SHP77 (cell line): ENCODE measurements at places on chromosomes 4 and X.

DNA sequence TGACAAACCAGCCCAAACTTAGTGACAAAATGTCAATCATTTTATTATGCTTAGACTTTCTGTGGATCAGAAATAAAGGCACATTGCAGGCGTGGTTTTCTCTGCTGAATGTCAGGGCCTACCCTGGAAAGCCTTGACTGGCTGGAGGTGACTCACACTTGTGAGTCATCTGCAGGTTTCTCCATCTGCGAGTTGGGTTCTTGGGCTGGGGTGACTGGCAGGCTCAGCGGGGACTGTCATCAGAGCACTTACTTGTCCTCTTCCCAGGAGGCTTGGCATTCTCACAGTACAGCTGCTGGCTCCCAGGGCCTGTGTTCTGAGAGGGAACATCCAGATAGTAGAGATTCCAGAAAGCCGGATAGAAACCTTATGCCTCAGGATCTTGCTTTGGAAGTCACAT, 153.8 kb upstream of the AGA start:
- no peak for DNase-seq

GRCh38 chr4:77398256-77398655, 207.4 kb upstream of the CXCL13 start:
- DNase-seq: no peak

GRCh38 chrX:37348231-37348970, 763 bp upstream of the PRRG1 start:
- no peak for DNase-seq

DNA sequence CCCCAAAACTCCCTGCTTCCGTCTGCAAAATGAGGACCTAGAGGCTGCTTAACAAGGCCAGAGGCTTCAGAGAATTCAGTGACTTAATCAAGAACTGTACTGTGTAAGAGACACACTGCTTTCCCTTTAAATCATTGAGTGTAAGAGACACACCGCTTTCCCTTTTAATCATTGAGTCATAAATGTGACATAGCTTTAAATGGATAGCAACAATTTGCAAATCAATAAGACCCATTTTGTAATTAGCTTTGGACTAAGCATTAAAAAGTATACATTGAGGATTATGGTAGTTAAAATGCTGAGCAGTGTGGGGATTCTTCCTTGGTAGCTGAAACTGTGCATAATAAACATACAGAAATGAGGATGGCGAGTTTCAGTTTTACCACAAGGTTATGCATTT, 31.8 kb downstream of the ARX start:
- DNase-seq: no peak

GRCh38 chr4:141797966-141798365, 161.6 kb downstream of the IL15 start:
- DNase-seq: no peak

GRCh38 chr4:149349541-149349940, 466.1 kb downstream of the IQCM start:
- no peak for DNase-seq

DNA sequence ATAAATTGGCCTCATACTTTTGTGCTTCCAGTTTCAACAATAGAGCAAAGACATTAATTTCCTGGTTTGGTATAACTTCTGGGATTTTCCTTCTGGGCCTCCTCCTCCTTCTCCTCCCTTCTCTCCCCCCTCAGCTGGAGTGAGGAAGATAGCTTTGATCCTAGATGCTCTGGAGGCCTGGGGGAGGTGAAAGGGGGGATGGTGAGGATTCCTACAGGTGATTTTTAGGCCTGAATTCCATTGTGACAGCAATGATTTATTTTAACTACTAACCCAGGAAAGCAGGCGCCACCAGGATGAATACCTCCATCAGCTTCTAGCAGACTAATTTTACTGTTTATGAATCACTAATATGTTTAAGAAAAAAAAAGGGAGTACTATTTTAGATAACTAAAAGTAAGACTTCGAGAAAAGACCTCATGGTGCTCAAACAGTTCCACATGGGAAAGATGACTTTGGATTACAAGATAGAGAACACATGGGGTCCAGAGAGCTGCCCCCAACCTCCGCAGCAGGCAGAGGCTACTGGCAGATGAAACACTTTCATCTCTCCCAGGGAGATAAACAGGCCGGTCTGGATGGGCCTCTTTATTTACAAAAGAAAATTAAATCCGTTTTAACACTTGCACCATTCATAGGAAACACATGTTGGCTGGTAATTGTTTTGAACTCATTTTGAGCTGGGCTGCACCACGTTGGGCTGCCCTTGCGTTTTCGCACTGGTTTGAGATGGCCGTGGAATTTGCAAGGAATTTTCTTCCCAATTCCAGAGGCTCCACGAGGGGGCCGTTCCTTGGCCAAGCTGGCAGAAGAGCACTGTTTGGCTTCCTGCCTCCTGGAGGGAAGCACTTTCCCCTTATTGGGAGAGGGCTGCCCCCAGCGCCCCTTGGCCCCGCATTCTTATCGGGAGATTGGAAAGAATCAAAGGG, 125.1 kb upstream of the STX18 start:
- DNase-seq: no peak

- no peak for DNase-seq
Observed at GRCh38 chr4:53579826-53580225, 11.5 kb downstream of the LNX1 start.

GRCh38 chr4:168981460-168981859, 28.6 kb downstream of the CBR4 start:
- no peak for DNase-seq

DNA sequence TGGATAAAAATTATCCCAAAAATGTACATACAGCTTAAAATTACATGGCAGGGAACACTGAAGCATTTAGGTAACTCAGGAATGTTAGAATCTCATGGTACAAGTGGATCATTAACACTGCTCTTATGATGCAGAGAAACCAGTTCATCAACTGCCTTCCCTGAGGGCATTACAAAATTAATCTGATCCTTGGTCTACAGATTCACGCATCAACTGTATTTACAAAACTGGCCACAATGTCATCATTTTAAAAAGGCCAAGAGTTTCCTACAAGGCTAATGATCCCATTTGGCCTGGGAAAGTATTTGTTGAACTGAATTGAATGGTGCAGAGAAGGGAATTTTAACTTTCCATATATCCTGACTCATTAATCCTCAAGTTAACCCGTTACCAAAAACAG, 84.6 kb downstream of the TSPAN5 start:
- DNase-seq: no peak

GRCh38 chr4:3701736-3702560, 64.2 kb upstream of the ADRA2C start:
- DNase-seq: no peak

GRCh38 chr4:182231496-182231895, 11.7 kb upstream of the TENM3 start:
- no peak for DNase-seq

DNA sequence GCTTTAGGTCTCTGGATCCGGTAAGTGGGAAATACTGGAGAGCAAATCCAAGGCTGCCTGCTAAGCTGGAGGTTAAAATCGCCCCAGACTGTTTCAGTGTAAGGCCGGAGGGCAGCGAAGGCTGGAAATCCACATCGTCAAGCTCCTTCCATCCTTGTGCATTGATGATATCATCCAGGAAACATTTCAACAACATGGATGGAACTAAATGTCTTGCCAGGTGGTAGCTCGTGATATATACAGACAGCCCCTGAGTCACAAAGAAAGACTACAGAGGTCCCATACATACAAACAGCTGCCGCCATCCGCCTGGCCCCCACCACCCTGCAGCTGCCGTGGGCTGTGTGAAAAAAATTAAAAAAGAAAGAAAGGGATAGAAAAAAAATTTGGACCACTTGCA, 148.9 kb upstream of the RBPJ start:
- peak; percentile 14 for DNase-seq

GRCh38 chr4:114250439-114250891, 271.0 kb upstream of the ARSJ start:
- no peak for DNase-seq

GRCh38 chr4:39718366-39719323, 20.7 kb downstream of the UBE2K start:
- no peak for DNase-seq

GRCh38 chrX:148457279-148457678, 43.1 kb upstream of the AFF2 start:
- no peak for DNase-seq
